Sciatic nerve (tissue), 2 donors: ENCODE measurements at places on chromosomes 13 and 19. TPM values are rescaled to one million over a fixed set of nuclear protein-coding genes. Genes with fewer than 3 reads are reported as not detected.

RFX1 gene
- total RNA-seq: 16.1 TPM

ZNF90 gene
- 5.1 TPM for total RNA-seq

- no peak for DNase-seq
Observed at GRCh38 chr19:33271246-33272021, 30.9 kb downstream of the CEBPA start.

DNA sequence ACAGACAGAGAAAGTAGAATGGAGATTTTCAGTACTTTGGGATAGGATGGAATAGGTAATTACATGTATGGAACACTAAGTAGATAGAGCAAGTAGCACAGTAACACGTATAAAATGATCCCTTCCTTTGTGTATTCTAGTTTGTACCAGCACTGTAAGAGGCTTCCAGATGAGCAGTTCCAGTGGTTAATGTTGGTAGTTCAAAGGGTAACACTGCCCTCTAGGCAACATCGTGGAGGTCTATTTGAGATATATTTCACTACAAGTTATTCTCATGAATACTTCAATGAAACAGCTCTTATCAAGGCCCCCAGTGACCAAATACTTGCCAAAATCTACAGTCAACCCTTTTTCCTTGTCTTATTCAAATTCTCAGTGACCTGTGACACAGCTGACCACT, 13.5 kb upstream of the ZNF563 start:
- DNase-seq: no peak

RFPL4A gene
- total RNA-seq: not detected

DNA sequence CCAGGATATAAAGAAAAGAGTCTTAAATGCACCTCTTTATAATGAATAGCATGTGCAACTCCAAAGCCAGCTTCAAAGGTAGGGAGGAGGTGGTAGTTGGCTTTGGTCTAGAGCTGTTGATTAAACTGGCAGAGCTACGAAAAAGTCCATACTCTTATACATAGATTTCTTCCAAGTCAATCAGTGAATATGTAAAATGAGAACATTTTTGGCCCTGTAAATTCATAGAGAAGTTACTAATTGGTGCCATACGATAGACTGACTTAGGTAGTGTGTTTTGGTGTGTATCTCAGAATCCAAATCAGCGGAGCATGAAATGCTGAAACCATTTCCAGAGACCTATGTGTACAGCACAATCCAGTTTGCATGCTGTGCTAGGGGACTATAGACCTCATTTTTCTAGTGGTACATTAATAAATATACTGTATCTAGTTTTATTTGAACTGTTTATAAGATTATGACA, 17.1 kb upstream of the DPY19L3 start:
- no peak for DNase-seq

- DNase-seq: no peak
Observed at GRCh38 chr19:27794494-27795042, 1418.4 kb downstream of the UQCRFS1 start.

ZNF283 gene
- total RNA-seq: 17.4 TPM

PRKCG gene
- not detected for total RNA-seq

MZF1 gene
- total RNA-seq: 32.4 TPM

DNA sequence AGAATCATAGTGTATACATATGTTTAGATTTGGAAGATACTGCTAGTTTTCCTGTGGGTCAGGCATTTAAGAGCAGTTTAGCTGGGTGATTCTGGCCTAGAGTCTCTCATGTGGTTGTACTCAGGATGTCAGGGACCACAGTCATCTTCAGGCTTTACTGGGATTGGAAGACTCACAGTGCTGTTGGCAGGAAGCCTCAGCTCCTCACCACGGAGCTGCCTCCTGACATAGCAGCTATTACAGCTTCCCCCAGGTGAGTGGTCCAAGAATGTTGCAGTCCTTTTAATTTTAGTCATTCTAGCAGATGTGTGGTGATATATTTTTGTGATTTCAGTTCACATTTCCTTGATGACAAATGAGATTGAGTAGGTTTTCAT, 16.9 kb upstream of the GPR18 start:
- DNase-seq: no peak

GRCh38 chr13:24985107-24985506, 110.8 kb upstream of the PABPC3 start:
- no peak for DNase-seq

- DNase-seq: no peak
Observed at GRCh38 chr13:101970341-101970740, 431.5 kb downstream of the FGF14 start.

GRCh38 chr19:45402298-45403061, 2.4 kb downstream of the PPP1R13L start:
- no peak for DNase-seq

DNA sequence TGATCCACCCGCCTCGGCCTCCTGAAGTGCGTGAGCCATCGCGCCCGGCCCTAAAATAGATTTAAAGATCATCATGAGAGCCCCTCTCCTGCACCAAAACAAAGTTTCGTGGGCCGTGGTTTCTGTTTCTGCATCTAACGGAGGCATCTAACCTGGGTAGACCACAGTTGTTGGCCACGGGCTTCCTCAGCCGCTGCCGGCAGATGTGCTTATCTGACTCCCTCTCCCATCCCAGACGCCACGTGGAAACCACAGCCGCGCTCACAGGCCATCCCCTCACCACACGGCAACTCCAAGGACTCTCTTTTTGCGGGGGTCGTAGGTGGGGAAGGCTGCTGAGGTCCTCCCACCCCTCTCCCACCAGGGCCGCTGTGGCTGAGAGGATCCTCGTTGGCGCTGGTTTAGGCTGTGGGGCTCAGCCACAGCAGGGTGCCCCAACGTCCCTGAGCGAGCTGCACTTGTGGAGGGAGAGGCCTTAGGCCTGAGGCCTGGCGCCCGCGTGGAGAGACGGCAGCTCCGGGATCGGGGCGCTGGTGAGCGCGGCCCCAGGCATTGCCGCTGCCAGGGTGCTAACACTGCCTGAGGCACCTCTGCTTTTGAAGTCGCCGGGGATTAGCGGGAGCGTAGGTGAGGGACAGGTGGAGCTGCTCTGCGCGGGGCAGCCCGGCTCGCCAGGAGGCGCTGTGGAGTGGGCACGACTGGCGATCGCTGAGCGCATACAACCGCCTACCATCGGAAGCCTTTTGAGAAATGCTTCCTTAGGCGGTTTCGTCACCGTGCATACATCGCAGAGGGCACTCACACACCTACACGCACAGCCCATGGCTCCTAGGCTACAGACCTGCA, 8.9 kb downstream of the ZSCAN1 start:
- DNase-seq: no peak
